ENCODE measurements at places on chromosomes 3 and 15.

- DNase-seq, result no peak
These were observed 14.9 kb downstream of the ZBTB47 start for GRCh38 chr3:42668413-42668760.

- no peak for DNase-seq
These were observed 23.5 kb downstream of the FAN1 start for GRCh38 chr15:30927148-30927761.

DNA sequence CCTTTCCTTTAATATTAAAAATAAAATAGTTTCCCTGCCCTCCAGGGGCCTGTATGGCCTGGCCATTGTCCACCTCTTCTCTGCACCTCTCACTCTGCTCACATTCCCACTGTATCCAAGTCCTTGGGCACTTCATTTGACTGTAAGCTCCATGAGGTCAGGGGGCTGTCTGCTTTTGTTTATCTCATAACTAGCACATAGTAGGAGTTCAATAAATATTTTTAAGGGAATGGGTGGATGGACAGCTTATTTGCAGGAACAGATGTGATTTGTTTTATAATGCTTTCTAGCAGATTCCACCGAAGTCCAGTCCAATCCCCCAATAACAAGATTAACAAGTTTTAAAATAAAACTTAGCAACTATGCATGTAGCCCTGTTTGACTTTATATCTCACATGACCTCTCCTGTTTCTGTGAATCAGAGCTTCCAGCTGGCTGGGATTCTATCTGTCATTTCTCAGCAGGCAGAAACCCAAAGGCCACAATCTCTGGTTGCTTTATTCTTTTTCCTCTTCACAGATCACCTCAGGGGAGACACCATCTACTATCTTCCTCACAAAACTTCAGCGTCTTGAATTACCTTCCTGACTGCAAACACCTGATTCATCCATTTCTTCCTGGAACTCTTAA lies 123.0 kb upstream of the NR2F2 start:
- DNase-seq, result no peak

GRCh38 chr3:133376810-133377209 lies 23.0 kb upstream of the BFSP2 start:
- DNase-seq, result no peak

- no peak for DNase-seq
These were observed 52.4 kb downstream of the ONECUT1 start for GRCh38 chr15:52737720-52738119.

- DNase-seq, result no peak
These were observed 46.5 kb downstream of the RPN1 start for GRCh38 chr3:128603811-128604775.

- no peak for DNase-seq
These were observed 177.9 kb downstream of the CDIN1 start for GRCh38 chr15:36757189-36757814.

- no peak for DNase-seq
These were observed 148.9 kb upstream of the TBC1D5 start for GRCh38 chr3:17891139-17891856.

DNA sequence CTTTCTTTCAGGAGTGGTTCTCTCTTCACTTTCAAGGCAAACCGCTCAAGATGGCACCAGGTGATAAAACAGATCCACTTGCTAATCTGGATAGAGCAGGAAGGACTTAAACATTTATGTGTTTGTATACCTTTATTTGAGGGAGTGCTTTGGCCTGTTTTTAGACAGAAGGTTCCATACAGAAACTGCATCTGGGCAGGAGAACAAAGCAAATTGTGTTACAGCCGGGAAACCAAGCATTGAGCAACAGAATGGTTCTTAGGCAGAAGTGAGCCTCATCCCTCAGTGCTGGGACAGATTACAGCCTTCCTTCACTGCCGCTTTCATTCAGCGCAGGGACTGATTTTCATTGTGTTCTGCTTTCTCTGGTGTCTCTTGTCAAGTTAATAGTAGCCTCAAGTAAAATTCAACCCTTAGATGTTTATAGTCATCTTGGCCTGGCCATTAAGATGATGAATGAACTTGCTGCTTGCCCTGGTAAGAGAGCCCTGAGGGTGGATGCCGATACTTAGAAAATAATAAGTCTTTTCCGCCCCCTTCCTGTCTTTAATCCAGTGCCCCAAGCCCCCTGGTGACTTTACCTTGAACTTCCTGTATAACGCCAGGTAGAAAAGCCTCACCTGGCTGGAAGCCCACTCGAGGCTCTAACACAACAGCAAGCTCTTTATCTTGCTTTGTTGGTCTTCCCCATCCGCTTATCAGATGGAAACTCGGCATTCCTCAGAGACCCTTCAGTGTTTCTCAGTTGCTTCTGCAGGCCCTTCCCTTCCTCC lies 168.0 kb upstream of the CTDSPL start:
- DNase-seq, result no peak

- DNase-seq, result no peak
These were observed 12.5 kb downstream of the MAPK6 start for GRCh38 chr15:52031556-52031955.

DNA sequence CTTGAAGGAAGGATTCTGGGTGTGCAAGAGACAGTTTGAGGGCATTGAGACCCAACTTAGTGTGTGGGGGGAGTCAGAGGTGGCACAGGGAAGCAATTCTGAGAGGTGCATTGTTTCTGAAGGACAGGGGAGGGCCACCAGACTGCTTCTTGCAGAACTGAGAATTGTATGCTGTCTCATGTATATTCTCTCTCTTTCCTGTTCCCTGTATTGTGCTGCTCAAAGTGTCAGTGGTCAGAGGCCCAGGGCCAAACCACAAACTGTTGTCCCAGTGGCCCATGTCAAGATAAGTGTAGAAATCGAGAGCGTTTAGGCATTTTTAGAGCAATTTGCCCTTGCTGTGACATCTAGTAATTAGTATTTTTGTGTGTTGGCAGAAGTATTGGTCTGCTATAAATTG lies 567.1 kb downstream of the EDEM1 start:
- DNase-seq, result no peak

DNA sequence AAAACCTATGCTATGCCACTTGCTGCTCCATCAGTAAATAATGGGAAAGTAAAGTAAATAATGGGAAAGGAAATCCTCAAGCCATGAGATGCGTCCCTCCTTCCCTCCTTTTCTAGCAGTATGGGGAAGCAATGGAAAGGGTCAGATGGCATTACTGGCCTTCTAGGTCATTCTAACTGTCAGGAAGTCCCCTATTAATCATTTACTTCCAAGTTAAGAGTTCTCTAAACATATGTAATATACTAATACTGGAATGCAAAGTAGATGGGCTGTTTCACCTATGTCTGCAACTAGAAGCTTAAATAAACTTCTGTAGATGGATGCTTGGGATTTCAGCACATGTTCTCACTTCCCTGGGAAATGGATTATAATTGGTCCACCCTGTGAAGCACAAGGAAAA lies 55.9 kb downstream of the MDFIC2 start:
- no peak for DNase-seq

DNA sequence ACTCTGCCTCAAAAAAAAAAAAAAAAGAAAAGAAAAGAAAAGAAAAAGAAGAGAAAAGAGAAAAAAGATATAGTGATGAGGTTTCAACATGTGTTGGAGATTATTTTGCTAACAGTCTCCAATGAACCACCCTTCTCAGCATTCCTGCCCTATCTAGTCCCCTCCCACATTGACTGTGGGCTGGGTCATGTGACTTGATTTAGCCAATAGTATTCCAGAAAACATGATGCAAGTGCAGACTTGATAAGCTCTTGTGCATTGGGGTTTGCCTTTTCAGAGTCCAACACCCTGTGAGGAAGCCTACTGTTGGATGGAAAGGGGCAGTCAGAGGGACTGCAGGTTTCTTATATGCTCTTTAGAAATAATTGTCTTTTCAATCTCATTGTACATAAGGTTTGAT lies 37.8 kb upstream of the MED12L start:
- DNase-seq, result no peak

- DNase-seq, result no peak
These were observed 324.5 kb upstream of the GBE1 start for GRCh38 chr3:82085851-82086475.

DNA sequence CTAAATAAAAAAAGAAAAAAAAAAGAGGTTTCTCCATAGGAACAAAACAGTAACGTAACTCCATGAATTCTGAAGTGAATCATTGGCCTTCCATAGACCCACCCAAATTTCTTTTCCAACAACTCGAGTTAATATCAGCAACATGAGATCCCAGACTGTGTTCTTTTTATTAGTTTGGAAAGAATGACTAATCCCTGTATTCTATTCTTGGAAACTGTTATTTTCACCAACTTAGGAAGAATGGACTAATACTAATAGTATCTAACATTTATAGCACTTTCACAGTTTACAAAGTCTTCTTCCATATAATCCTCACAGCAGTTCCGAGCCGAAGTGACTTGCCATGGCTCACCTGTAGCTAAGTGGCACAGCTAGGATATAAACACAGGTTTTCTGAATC lies 72.7 kb upstream of the SLC4A7 start:
- DNase-seq, result no peak

- no peak for DNase-seq
These were observed 51.5 kb downstream of the MYO1E start for GRCh38 chr15:59321000-59321689.

DNA sequence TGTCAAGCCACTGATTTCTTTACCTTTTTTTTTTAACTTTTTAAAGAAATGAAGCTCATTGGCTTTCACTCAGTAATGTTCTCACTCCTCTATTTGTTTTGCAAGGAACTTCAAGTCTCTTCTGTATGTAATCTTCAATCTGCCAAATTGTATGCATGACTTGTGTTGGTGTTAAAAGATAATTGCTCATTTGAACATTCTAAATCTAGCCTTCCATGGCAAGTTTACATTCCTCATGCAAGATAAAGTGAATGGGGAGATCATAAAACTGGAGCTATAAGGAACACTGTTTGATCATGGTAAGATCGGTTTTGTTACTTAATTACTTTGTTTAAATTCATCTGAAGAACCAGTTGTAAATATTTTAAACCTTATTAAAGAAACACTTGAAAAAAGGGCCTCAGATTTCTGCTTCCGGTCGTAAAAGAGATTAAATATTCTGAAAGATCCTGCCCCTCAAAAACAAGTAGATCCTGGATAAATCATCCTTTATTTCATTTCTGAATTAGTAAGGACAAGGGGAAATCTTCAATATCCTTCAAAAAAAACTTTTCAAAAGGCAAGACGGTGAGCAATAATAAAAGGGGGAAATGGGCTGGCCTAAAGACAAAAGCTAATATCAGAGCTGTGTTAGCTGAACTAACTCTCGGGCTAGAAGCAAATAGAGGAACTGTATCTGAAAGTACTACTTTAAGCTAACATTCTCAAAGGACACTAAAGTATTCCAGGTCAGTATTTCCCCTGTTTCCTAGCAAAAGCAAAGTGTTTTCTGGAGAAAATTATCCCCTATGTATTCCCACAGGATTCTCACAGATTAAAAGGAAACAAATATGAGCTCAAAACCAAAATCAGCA lies 107.0 kb upstream of the ATP11B start:
- DNase-seq, result no peak

GRCh38 chr15:62795171-62795570 lies 247.4 kb upstream of the TPM1 start:
- peak; percentile 25 for DNase-seq

GRCh38 chr3:4741404-4742307 lies 237.6 kb upstream of the BHLHE40 start:
- no peak for DNase-seq

DNA sequence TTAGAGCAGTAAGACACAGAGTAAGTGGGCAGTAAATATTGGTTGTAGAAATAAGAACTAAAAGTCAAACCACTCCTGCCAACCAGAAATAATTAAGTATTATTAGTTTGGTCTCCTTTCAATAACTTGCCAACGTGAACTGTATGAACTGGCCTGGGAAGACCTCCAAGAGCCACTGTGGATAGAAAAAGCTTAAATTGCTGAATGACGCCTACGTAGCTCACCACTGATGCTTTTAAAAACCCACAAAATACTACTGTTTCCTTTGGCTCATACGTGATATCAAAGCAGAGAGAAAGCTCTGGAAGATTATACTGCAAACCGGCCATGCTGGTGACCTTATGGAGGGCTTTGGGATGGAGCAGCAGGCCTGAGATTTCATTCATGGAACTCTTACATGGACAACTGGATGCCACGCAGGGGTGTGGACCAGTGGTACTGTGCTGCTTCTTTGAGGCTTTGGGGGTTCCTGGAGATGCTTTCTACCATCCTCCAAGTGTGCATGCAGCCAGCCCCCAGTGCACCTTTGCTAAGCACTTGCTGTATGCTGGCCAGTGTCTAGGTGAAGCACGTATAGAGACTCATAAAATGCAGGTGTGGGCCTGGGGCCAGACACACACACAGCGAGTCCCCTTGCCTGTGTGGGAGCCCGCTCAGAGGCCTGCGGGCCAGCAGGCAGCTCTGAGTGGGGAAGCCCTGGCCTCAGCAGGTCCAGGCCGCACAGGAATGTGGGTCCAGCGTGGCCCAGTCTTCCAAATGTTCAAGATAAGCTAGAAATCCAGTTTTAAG lies 66.8 kb downstream of the ABTB1 start:
- DNase-seq, result no peak

- DNase-seq, result no peak
These were observed 762.8 kb downstream of the VGLL3 start for GRCh38 chr3:86228101-86228500.

DNA sequence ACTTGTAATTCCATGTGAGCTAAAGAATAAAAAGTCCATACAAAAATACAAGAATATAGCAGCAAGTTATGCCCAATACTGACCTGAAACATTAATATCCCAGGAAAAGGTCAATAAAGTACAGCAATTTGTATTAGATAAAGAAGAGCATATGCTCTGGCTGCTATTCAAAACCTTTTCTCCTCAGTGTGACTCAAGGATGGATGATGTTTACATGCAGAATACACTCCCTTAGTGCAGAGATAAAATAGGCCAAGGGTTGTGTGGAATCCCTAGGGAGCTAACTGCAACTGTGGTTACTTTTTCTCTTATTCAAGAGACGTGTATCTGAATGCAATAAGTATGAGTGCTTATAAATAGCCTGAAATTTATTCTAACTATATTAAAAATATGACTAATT lies 78.7 kb downstream of the SLC9A9 start:
- DNase-seq, result no peak

DNA sequence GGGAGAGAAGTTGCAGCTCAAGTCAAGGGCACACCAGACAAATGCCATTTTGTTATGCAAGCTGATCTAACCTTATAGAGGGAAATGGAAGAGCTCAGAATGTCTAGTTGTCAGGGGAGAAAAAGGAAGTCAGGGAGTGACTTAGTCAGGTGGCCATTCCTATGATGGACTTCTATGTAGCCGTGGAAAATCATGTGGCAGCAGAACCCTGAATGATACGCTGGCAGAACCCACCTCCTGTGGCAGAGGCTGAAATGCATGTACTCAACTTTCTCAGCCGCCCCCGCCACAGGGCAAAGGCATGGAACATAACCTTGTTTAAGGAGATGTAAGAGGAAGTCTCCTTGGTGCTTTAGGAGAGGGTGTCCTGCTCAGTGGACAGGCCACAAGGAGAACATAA lies 37.7 kb upstream of the PARL start:
- no peak for DNase-seq

GRCh38 chr15:32739522-32740063 lies 21.8 kb downstream of the GREM1 start:
- DNase-seq, result no peak
